ENCODE measurements at places on chromosomes 5 and 9. TPM values are rescaled to one million over a fixed set of nuclear protein-coding genes. Genes with fewer than 3 reads are reported as not detected.

DNA sequence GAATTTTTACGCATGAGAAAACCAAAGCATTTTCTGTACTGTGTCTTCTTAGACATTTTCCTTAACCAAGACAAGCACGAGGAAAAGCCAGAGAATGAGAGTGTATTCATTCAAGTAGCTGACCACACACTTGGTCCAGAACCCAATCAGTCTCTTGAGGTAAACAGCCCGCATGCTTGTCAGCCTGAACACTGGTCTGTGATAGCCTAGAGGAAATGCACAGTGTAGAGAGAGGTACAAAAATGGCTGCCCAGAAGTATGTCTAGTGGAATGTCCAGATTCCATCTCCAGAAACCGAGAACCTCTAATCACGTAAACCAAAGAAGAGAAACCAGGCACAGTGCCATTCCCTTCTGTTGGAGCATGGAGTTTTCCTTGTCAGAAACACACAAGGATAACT is 80.0 kb upstream of the SNX2 start:
- no peak for DNase-seq

DNA sequence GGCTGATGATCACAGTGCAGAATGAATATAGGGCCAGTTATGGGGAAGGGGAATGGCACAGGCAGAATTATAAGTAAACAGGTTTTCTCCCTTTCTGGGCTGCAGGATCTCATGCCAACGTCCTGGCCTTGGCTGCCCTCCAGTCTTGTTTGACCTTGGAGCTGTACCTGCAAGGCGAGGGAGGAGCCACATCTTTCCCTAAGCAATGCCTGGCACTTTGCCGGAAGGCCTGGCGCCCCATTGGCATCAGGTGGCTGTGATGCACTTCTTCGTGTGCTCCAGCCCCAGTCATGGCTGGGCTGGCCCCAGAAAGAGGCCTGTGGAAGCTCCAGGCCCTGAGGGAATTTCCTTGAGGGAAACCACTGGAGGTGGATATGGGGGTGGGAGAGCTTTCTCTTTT is 16.7 kb upstream of the IQGAP2 start:
- no peak for DNase-seq

GRCh38 chr5:32711681-32712480 is 760 bp downstream of the NPR3 start:
- no peak for DNase-seq

DNA sequence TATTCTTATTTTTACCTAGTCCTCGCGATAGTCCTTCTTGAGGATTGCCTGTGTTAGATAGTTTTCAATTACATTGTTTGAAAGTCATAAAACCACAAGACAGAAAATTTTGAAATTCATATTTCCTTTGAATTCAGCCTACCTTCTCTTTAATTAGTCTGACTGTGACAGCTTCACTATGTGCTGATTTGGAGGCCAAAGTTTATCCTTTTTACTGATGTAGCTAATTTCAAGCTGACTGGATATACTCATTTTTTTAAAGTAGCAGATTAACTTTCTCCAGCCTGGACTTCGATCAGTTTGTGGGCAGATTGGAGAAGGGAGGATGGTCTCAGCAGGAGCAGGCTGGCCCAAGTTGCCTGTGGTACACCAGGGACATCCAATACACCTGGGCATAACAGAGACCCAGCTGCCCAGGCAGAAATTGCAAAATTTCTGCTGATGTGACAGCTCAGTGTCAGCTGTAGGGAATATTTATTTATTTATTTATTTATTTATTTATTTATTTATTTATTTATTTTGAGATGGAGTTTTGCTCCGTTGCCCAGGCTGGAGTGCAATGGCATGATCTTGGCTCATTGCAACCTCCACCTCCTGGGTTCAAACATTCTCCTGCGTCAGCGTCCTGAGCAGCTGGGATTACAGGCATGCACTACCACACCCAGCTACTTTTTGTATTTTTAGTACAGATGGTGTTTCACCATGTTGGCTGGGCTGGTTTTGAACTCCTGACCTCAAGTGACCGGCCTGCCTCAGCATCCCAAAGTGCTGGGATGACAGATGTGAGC is 24.2 kb downstream of the AGXT2 start:
- no peak for DNase-seq

GRCh38 chr5:36199620-36200019 is 42.1 kb downstream of the NADK2 start:
- DNase-seq, result no peak

GRCh38 chr5:93191035-93191817 is 389.8 kb downstream of the NR2F1-AS1 start:
- no peak for DNase-seq

DNA sequence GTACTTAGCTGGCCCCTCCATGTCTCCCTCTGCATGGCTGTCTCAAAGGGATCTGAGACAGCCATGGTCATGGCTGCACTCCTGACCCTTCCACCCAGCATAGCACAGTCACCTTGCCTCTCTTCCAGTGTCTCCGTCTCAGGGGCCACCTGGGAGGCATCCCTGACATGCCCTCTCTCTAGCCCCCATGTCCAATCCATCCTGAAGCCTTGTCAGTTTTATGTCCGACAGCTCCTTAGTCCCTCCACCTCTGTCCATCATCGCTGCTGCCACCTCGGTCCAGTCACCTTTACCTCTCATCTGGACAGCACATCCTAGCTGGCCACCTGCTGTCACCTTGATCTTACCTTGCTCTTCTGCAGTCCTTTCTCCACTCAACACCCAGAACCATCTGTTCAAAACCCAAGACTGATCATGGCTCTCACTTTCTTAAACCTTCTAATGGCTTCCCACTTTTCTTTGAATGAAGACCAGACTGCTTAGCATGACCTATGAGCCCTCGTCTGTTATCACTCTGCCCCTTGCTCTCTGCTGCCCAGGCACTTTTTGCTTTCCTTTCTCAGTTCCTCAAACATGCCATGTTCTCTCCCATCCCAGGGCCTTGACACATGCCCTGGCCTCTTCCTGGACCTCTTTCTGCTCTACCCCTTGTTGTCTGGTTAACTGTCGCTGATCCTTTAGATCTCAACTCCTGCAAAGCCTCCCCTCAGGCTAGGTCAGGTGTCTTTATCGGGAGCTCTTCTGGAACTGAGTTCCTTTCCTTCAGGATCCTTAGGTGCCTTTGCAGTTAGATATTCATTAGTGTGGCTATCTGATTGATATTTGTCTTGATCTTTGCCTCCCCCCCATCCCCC is 181.8 kb upstream of the PITX1 start:
- no peak for DNase-seq

DNA sequence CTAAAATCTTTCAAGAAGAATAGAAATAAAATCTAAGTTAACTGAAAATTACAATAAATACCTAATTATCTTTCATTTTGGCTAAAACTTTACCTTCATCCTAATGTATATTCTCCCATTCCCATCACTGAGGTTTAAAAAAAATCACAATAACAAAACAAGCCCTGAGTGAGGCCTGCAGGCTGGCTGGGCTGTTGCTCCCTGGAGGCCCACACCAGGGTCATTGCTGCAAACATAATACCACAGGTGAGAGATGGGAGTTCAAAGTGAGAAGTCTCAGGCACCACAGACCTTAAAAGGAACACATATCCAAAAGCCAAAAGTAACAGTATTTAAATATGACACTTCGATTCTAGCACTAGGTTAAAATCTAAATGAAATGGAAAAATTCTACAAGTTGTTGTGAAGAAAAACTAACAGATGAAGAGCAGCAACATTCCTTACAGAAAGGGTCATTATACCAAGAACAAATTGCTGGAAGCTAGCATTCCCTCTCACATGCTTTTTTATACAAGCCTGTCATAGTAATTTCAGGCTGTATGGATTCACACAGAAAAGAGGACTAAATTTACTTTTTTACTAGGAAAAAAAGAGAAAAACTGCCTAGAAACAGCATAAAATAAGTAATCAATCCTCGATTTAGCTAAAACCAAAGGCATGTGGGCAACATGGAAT is 57.8 kb downstream of the AUH start:
- DNase-seq, result no peak

DNA sequence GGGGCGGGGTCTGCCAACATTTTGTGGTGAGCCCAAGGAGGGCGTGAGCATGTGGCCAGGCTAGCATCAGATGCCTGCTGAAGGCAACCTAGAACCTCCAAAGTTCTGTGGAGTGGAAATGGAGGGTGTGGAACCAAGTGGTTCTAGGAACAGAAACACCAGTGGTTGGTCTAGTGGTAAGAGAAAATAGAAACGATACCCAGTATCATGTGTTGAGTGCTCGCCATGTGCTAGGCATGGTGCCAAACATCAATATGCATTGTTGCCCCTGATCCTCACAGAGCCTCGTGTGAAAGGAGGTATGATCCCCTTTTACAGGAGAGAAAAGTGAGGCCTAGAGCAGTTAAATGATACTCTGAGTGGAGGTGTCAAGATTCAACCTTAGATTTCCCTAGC is 31.5 kb upstream of the MVB12B start:
- no peak for DNase-seq

DNA sequence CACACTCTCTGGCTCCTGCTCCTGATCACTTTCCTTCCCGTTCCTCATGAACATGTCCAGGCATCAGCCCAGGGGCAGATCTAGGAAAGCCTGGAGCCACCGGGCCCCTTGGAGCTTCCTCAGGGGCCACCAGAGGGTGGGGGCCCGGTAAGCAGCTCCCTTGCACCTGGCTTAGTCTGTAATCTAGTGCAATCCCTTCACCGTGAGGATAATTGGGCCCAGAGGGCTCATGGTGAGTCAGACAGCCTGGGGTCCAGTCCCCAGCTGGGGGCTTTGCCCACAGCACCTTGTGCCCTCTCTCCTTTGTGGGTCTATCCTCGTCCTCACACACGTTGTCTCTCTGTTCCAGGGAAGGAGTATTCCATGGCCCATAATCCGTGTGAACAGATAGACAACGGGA is 10.4 kb upstream of the ALDH1B1 start:
- DNase-seq, result no peak

- DNase-seq, result no peak
These were observed 552.3 kb downstream of the EFNA5 start for GRCh38 chr5:107118184-107119019.

GRCh38 chr9:129895376-129896268 is 60.4 kb downstream of the USP20 start:
- no peak for DNase-seq

DNA sequence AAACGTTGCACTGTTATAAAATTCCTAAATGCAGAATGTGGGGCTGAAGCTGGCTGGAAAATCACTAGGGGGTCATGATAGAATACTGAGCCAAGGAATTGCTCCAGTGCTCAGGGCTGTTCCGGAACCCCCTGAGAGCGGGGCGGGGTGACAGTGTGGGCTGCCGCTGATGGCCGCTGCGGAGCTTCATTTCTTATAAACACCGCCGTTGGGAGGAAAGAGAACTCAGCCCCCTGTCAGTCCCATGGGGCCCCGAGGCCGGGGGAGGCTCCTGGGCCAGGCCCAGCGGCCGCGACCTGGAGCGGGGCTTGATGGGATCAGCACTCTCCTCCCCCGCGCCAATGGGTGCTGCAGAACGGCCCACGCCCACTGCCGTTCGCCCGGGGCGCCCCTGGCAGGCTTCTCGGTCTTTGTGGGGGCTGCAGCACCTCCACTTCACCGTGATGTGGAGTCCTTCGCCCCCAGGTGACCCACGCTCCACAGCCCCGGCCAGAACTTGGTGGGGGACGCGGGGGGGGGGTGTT is 5.2 kb upstream of the IRF1 start:
- no peak for DNase-seq

GRCh38 chr9:92265154-92265553 is 28.3 kb downstream of the IARS1 start:
- DNase-seq, result no peak

DNA sequence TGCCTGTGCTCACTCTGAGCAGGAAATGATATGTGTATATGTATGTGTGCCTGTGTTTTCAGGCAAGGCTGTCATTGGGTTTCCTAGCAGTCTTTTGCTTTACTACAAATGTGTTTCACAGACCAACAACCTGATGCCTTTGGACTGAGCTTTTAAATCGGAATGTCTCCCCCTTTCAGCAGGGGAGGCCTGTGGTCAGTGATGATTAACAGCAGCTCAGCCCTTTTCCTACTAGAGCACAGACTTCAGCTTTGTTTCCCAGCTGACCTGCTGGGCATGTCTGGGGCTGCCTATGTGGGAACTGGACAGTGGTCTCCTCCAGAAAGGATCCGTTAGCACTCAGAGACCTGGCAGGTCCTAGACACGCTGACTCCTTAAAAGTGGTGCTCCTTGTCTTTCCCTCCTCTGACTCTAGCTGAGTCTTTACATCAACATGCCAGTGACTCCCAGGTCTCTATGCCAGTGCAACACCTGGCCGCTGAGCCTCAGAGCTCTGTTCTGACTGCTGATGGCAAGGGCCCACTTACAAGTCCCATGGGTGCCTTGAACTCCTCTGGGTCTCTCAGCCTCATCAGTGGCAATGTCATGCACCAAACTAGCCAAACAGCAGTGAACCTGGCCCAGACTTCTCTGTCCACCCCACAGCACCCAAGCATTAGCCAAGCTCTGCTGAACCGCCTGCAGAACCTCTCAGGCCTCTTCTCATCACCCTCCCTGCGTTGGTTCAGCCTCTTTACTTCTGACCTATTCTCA is 7.7 kb downstream of the MACROH2A1 start:
- DNase-seq, result no peak

DNA sequence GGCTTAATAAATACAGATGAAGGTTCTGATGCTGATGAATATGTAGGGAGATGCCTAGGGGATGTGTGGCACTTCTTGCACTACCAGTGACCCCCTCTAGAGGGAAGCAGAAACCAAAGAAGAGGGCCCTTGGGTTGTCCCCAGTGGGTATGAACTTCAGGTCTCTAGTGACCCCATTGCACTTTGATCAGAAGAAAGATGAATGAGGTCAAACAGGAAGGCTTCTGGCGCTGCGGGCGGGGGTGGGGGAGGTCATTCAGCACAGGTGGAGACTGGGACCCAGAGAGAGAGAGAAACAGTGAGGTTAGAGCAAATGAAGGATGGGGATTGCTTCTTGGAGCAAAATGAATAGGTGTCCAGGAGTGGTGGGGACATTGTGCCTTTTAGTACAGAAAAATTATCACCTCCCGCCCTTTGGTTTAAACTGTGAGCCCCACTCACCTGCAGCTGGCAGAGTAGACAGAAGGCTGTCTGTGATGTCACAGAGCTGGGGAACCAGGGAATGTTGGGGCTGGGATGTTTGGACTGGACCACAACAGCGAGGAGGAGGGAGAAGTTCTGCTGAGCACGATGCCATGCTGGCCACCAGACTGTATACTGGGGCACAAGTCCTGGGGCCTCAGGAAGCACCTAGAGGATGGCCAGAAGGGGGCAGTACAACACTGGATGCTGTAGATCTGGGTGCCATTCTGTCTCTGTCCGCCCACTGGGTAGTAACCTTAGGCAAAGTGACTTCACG is at the start of gene TEX48:
Gene TEX48, minus strand, starts transcription at position 599 of the 739 bp plus-strand sequence. CDS start 10,469 bp downstream, outside the sequence.
- DNase-seq, result peak; percentile 13

The SLC45A2 gene
- 0.51 TPM for polyA plus RNA-seq

The PHF2 gene
- 35.3 TPM for polyA plus RNA-seq

The TMEM174 gene
- polyA plus RNA-seq, result 27.2 TPM

The BTNL3 gene
- 0.13 TPM for polyA plus RNA-seq

The PRRX2 gene
- 0.85 TPM for polyA plus RNA-seq
